Small intestine (tissue), 16 donors: ENCODE measurements at places on chromosomes 7 and 10. TPM values are rescaled to one million over a fixed set of nuclear protein-coding genes. Genes with fewer than 3 reads are reported as not detected.

The SPRN gene
- polyA plus RNA-seq = 1.1 TPM

The GDF2 gene
- not detected for polyA plus RNA-seq

The GHRHR gene
- not detected for polyA plus RNA-seq

The SNX8 gene
- polyA plus RNA-seq = 20.4 TPM

The HOXA11 gene
- not detected for polyA plus RNA-seq

The STAG3 gene
- polyA plus RNA-seq = 3.6 TPM
